Fibroblast of gingiva (primary cell): ENCODE measurements at places on chromosomes 12 and 14.

- no peak for DNase-seq
These were observed 4.2 kb downstream of the PPM1H start for GRCh38 chr12:62930546-62931425.

DNA sequence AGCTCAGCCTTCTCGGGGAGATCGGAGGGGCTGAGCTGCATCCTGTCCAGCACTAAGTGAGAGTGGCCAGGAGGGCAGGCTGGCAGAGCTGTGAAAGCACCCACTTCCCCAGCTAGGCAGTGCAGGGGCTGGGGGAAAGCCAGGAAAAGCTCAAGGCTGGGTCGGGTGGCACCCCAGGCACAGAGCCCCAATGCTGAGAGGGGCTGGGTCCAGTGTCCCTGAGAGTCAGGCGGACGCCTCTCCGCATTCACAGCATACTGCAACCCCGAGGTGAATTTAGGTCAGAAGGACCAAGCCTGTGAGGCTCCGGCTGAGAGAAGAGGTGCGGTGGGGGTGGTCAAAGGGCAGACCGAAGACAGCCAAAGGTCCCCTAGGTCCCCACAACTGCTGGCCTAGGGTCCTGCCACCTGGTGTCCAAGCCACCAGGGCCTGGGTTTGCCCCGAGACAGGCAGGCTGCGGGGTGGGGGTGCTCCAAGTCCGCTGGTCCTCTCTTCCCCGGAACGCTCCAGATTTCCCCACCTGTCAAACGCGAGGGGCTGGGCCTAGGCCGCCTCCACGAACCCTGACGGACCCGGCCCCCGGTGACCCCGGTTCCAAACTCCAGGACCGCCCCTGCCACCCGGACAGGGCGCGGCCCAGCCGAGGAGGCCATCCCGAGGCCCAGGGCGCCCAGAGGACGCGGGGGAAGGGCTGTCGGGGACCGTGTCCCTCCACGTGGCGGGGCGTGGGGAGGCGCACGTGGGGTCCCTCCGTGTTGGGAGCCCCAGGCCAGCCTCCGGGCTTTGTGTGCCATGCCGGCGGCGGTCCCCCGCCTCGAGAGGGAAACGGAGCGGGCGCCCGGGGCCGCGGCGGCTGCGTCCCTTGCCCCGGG lies 527 bp downstream of the CAMKK2 start:
- DNase-seq, result no peak

- no peak for DNase-seq
These were observed 202.1 kb upstream of the MYL2 start for GRCh38 chr12:111122458-111122878.

- DNase-seq, result no peak
These were observed 17.8 kb upstream of the STAB2 start for GRCh38 chr12:103569278-103569677.

GRCh38 chr14:75289840-75290388 lies 11.3 kb downstream of the FOS start:
- peak; percentile 26 for DNase-seq

GRCh38 chr14:76472199-76472723 lies 96.3 kb downstream of the ESRRB start:
- no peak for DNase-seq

GRCh38 chr14:50978529-50978871 lies 34.2 kb upstream of the PYGL start:
- no peak for DNase-seq

- no peak for DNase-seq
These were observed 44.8 kb downstream of the SSPN start for GRCh38 chr12:26239852-26240815.

DNA sequence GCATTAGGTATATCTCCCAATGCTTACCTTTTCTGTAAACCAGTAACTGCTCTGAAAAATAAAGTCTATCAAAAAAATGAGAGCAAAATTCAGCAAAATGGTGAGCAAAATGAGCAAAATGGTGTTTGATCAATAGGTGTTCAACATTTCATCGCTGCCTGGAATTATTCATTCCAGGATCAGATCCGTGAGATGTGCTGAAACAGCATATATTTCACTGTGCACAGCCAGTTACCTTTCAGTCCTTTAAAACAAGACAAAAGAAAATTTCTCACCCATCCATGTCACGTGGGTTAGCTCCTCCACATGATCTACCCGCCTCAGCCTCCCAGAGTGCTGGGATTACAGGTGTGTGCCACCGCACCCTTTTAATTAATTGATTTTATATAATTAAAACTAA lies 8.1 kb upstream of the FGF23 start:
- no peak for DNase-seq

DNA sequence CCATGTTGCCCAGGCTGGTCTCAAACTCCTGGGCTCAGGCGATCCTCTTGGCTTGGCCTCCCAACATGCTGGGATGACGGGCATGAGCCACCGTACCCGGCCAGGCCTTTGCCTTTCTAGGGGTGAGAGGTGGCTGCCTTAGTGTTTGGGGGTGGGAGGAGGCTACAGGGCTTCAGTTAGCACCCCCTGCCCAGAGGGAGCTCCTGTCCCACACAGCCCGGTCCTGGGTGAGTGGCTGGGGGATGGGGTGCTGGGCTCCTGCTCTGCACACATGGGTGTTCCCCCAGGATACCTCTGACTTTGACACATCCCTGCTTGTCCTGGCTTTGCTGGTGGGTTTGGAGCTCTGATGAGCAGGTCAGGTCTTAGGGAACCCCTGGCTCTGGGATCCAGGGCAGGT lies 9.9 kb downstream of the ULK1 start:
- no peak for DNase-seq

- no peak for DNase-seq
These were observed 120.4 kb downstream of the LRRIQ1 start for GRCh38 chr12:85156569-85156968.
